ENCODE measurements at places on chromosomes 1 and 21.

DNA sequence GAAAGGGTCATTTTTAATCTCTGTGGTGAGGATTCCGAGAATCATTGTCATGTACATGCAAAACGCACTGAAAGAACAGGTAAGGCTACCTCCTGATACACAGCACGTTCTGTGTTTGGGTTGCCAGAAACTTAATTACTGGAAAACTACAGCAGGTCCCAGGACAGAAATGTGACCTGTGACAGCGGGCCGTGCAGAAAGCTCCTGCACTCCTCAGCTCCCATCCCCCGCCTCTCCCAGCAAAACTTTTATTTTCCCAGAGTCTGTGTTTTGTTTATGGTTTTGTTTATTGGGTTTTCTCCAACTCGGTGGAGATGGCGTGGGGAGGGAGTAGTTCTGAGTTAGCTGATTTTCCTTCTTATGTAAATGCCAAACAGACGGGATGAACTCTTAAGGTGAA, 44.7 kb downstream of the SLC44A3 start:
- no peak for DNase-seq

- no peak for DNase-seq
Measured at GRCh38 chr1:168167806-168168205, 11.0 kb upstream of the TIPRL start.

- no peak for DNase-seq
Measured at GRCh38 chr1:29124366-29125236, 898 bp upstream of the TMEM200B start.

GRCh38 chr1:85611856-85612255, 31.3 kb downstream of the CCN1 start:
- DNase-seq, result peak; percentile 99

- DNase-seq, result no peak
Measured at GRCh38 chr1:8345621-8346415, 27.9 kb downstream of the SLC45A1 start.

- DNase-seq, result no peak
Measured at GRCh38 chr1:182972829-182973228, 19.9 kb upstream of the SHCBP1L start.
